ENCODE measurements at places on chromosomes 7 and 10.

DNA sequence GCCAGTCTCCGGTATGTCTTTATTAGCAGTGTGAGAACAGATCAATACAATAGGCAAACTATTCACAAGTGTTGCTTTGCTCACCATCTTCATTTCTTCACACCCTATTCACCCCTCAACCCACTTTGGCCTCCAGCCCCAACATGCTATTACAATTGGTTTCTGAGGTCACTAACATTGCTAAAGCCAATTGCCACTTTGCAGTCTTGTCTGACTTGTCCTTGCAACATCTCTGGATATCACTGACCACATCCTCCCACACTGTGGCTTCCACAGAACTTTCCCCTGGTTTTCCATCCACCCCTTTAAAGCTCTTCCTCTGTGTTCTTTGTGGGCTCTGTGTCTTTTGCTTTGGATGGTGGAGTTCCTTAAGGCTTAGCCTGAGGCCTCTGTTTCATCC, 5.2 kb upstream of the APBB1IP start:
- DNase-seq: peak; percentile 92

DNA sequence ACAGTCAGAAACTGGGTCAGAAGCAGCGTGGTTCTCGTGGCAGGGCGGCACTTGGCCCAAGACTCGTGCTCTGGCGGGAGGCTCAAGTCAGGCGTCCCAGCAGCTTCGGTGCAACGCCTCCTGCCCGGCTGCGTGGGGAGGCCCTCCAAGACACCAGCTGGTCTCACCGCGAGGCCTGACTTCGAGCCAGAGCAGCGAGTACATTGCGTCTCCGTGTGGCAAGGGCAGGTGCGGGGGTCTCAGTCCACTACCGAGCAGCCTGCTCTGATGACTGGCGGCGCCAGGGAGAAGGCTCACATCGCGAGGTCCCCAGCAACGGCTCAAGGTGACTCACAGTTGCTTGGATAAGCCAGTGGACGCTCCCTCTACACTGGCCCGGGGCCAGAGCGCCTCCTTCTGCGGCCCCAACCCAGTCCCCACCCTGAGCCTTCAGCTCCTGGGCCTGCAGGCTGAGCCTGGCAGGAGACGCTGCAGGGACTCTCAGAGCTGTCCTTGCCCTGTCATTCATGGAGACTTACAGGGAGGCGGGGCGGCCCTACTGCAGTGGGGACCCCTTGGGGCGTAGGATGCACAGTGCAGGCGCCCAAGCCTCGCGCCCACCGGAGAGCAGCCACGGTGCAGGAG, 41.9 kb upstream of the PRKAR1B start:
- DNase-seq: no peak

- peak; percentile 3 for DNase-seq
Measured at GRCh38 chr10:57260175-57260574, 899.1 kb upstream of the ZWINT start.

DNA sequence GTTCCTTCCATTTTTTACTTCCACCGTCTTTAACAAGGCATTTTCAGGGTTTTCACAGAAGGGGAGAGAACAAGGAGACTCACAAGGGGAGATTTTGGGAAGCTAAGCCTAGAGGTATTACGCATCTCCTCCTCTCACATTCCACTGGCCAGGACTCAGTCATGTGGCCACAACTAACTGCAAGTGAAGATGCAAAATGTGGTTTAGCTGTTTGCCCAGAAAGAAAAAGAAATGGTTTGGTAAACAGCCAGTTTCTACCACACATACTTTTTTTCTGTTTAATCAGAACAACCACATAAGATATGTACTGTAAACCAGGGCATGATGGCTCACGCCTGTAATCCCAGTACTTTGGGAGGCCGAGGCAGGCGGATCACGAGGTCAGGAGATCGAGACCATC, 21.4 kb upstream of the HELLS start:
- DNase-seq: no peak

- no peak for DNase-seq
Measured at GRCh38 chr7:8296362-8296659, 34.3 kb upstream of the ICA1 start.

GRCh38 chr7:84177758-84178412, 16.7 kb downstream of the SEMA3A start:
- no peak for DNase-seq

DNA sequence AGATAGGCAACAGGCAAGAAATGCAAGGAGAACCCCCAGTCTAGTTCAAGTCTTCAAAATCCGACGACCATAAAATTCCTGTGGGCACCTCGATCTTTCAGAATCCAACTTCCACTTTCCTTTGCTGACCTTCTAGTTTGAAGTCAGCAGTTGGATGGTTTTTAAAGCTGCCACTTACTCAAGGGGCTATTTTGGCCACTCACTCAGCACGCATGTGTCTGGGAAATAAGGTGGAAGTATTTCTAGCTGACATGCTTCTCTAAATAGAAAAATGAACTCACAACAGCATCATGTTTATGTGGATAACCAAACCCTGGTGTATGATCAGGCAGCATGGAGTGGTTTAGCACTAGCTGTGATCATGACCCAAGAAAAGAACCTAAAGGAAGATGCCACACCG, at the start of gene NRAP:
Gene NRAP (minus strand): TSS at position 134 of the 400 bp plus-strand sequence. CDS start 159 bp downstream, outside the sequence.
- no peak for DNase-seq

- peak; percentile 21 for DNase-seq
Measured at GRCh38 chr10:51832652-51833383, 133.4 kb upstream of the CSTF2T start.

DNA sequence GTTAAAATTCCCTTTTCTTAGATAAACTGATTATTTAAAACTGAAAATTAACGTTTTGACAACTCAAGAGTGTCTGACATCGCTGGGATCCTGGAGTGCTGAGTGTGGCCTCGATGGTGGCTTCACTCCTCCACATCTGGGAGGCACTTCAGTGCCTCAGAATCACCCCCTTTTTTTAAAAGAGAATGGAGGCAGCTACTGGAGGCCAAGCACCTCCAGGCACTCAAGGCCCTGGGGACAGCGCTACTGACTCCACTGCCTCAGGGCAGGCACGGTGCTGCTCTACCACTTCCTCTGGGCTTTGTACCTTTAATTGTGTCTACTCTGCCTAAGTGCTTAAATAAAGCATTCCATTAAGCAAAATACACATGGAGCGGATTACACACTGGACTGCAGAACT, 27.2 kb upstream of the NCAPG2 start:
- no peak for DNase-seq

DNA sequence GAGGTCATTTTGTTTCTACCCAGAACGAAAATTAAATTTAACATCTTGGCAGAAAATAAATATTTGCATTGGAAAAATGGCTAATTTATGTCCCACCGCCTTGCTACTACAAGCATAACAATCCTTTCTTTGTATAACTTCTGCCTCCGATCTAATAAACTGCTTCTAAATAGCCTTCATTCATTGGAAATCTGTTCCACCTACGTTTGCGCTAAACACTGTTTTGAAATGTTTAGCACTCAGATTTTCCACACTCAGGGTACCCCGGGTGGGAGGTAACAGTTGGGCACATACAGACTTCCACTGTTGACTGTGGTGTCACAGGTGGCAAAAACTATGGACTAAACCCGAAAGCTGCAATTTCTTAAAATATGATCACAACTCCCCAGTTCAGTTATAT, 96.4 kb downstream of the FGFR2 start:
- no peak for DNase-seq

- DNase-seq: peak; percentile 0
Measured at GRCh38 chr7:83559887-83560286, 89.1 kb downstream of the SEMA3E start.

DNA sequence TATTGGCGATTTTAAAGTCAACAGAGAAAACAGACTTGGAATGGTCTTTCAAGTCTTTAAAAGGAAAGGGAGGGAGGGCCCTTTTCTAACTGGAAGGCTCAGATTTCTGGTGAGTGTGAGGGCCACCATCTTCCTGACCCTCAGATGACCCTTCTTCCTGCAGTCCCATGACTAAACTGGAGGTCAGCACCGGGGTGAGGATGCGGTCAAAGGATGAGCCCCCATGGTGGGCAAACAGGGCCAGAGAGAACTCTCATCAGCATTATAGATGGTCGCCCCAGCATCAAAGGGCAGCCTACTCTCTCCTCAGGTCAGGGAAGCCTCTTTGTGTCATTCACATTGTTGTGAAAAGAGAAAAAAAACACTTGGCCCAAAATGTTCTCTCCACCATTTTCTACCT, 219.2 kb downstream of the LRMDA start:
- DNase-seq: no peak

- peak; percentile 21 for DNase-seq
Measured at GRCh38 chr10:126060261-126060931, 164.0 kb downstream of the FANK1 start.

- DNase-seq: no peak
Measured at GRCh38 chr10:48957361-48958151, 17.9 kb upstream of the LRRC18 start.

DNA sequence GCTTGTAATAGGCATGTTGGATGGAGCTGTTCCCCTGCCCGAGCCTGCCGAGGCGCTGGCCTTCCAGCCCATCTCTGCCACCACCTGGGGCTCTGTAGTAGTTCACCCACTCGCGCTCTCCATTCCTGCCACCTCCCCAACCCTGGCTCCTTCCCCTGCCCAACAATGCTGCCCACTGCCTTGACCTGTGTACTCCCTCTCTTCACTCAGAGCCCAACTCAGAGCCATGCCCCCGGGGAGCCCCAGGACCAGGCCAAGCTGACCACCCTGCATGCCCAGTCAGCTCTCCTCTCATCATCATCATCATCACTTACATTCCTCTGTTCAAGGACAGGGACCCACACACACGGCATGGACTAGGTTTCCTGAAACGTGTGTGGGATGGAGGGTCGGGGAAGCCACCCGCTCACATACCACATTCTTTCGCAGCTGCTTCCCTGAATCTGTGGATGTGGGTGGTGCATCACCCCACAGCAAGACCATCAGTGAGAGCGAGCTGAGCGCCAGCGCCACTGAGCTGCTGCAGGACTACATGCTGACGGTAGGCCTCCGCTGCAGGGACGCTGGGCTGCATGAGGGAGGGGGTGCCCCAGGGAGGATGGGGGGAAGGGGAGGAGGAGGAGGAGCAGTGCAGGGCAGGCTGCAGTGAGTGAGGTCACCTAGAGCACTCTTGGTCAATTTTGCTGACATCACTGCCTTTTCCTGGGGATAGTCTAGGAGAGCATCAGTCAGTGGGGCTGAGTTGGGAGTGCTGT, 15.6 kb downstream of the NACAD start:
- DNase-seq: no peak

DNA sequence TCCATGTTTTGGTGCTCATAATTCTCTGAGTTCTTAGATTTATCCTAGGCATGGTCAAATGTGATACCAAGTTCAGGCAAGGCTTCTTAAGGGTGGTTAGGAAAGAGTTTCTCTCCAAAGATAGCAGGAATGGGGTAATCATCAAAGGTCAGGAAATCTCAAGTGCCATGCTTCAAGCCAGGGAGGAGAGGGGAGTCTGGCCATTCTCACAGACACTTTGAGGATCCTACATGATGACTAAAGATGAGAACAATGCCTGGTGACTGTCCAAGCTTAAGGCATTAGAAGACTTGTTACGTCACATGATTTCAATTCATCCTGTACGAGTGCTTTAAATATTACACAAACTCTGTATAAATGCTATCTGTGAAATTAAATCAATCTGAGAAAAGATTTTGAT, 59.4 kb downstream of the POM121L12 start:
- DNase-seq: no peak

GRCh38 chr10:132107186-132107948, 41.6 kb downstream of the JAKMIP3 start:
- no peak for DNase-seq

DNA sequence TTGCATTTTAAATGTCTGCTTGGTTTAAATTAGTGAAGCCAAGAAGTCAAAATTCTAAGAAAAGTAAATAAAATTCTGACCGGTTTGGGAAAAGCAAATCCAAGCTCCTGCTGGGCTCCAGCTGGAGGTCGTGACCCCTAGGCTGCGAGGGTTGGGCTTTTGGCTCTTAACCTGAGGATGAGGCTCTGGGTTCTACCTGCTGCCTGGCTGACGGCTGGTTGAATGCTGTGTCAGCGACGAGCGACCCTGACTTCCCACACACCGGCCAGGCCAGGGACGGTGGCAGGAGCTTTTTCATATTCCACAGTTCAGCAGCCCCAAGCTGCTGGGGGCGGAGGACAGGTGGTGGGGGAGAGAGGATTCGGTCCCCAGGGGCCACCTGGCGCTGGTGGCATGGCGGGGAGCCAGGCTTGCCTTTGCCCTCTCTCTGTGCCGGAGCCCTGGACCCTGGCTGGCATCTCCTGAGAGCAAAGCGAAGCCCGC, 843 bp upstream of the PLPP4 start:
- DNase-seq: no peak

DNA sequence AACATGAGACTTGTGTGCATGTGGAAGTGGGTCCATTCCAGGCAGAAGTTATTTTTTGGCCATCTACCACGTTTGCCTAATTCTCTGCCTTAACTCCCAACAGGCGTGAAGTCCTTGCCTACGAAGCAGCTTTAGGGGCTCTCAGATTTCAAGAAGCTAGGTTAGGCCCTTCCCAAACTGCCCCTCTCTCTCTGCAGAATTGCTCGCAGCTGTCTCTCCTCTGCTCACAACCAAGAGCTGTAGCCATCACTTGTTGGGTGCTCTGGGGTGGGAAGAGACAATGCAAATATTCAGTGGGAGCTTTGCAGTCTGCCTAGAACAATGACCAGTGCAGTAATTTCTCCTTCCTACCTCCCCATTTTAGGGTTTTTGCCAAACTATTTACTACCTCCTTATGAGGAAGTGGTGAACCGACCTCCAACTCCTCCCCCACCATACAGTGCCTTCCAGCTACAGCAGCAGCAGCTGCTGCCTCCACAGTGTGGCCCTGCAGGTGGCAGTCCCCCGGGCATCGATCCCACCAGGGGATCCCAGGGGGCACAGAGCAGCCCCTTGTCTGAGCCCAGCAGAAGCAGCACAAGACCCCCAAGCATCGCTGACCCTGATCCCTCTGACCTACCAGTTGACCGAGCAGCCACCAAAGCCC, 24.9 kb downstream of the CYP17A1 start:
- peak; percentile 39 for DNase-seq

DNA sequence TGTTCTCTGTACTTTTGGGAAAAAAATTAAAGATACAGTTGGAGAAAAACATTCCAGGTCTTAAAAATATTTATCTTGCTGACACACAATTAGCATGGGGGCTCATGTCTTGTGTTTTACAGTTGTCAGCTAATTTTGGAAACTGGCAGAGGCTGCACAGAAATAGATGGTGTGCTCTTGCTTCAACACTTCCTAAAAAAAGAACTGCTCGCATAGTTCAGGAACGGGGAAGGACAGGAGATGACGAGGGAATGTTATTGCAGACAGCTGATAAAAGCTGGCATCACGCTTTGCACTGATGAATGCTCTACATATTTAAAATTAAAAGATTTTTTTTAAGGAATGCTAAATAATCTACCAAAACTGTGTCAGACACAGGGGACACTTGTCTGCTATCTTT, 103.5 kb upstream of the CELF2 start:
- peak; percentile 10 for DNase-seq

DNA sequence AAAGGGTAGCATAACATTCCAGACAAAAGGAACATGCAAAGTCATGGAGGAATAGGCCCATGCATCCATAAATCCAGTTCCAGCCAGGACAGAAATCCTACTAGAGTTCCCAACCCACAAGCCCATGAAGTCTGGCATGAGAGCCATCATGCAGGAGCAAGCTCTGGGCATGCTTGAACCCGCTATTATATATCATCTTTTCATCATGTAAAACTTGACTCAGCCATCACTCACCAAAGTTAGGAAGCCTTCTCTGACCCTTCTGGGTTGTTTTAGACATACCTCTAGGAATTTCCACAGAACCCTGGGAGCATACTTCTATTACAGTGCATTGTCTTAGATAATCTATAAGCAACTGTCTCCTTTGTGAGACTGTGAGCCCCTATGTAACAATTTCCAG, 293.0 kb upstream of the NPSR1 start:
- no peak for DNase-seq

- DNase-seq: no peak
Measured at GRCh38 chr10:12299222-12299965, 50.0 kb upstream of the CAMK1D start.

GRCh38 chr7:94445696-94446194, 51.0 kb downstream of the COL1A2 start:
- DNase-seq: no peak
